Stimulated activated CD4-positive, alpha-beta T cell treated with anti-CD3 and anti-CD28 coated beads, Interleukin-4, amount 100 ng/mL, for 4 hours (primary cell): ENCODE measurements at places on chromosomes 11 and 22.

DNA sequence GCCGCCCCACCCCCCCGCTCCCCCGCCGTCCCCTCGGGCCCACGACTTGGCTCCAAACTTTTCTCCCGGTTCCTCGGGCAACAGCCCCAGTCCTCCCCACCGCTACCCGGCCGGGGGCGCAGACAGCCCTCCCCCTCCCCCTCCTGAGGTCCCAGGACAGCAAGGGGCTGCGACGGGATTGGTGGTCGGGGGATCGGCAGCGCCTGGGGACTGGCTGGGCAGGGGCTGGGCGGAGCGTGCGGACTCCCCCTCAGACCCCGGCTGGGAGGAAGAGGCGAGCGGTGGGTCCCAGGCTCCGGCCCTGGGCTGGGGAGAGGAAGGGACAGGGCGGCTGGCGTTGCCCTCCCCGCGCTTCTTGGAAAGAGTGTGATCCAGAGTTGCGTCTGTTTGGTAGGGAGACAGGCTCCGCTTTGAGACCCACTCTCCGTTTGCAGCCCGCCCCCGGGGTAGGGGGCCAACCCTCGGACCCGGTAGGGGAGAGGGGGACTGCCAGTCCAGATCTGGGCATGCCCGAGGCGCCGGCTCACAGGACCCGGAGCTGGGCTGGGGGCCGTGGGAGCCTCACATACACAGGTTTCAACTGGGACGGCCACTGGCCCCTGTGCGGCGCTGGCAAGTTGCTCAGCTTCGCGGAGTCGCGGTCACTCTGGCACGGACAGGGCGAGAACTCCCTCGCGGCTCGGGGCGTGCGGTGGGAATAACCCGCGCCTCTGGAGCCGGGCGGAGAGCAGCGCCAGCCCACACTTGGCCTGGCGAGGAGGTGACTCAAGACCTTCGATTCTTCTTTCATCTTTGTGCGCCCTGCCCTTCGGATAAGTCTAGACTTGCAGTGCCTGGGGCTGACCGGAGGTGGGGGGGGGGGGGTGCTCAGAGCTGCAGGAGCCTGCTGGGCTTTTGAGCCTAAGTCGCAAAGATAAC is 999 bp downstream of the TSKU start:
- DNase-seq, result no peak

DNA sequence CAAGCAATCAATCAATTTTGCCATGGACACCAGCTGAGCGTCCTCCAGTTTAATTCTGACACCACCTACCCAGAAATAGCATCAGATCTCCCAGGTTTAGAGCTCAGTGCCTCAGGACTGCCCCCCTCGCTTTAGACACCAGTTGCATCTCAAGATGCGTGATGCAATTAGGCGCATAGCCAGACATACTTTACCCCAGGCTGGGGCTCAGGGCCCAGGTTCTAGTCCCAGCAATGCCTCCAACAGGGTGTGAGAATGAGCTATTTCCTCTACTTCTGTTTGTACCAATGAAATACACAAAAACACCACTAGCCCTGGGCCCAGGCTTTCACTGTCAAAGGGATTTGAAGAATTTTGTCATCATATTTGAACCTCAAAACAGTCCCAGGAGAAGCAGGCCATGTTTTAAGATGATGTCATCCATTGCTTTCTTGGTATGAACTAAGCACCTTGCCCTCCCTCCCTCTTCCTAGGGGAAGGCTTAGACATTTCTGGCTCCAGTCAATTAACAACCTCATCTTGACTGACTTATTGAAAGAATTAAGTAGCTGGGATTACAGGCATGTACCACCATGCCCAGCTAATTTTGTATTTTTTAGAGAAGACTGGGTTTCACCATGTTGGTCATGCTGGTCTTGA is 61.5 kb upstream of the INCENP start:
- no peak for DNase-seq

DNA sequence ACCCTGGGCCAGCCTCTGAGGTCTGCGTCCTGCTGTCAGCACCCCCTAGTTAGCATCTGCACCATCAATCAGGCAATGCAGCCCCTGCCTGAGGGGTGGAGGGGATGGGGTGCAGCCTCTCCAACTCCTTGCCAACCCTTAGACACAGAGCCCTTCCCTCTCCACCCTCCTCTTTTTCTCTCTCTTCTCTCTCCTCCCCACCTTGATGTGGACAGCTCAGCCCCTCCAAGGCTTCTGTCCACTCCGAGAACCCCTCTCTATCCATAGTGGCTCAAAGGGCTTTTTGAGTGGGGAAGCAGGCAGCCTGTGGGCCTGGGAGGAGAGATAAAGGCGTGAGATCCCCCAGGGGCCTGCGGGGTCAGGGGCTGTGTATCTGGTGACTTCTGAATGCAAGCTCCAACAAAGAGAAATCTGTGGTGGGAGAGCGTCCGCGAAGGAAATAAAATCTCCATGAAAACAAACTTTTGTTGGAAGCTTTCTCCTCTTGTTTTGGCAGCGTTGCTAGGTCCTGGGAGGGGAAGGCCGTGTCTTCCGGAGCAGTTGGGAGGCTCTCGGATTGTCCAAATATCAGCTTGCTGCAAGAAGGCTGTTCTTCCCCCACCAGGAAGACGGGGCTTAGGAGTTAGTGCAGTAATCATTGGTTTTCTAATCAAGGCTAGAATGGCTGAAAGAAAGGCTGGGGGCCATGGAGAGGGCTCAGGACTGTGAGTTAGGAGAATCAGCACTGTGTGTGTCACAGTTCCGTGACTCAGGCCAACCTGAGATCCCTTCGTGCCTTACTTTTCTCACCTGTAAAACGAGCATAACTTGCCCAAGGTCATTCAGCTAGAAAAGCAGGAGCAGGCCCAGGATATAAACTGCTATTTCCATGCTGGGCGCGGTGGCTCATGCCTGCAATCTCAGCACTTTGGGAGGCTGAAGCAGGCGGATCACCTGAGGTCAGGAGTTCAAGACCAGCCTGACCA is 50.3 kb downstream of the PKNOX2 start:
- DNase-seq, result no peak

DNA sequence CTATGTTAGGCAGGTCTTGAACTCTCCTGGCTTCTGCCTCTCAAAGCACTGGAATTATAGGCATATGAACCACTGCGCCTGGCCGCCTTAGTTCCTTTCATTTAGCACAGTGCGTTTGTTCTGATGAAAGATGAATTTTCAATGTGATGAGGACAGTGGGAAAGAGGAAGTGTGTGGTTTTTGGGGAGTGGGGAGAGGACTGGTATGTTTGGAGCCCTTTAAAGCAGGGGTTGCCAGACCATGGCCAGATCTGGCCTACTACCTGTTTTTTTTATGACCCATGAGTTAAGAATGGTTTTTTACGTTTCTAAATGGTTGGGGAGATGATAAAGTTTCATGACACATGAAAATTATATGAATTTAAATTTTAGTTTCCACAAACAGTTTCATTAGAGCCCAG is 12.5 kb downstream of the ATXN10 start:
- DNase-seq, result no peak

DNA sequence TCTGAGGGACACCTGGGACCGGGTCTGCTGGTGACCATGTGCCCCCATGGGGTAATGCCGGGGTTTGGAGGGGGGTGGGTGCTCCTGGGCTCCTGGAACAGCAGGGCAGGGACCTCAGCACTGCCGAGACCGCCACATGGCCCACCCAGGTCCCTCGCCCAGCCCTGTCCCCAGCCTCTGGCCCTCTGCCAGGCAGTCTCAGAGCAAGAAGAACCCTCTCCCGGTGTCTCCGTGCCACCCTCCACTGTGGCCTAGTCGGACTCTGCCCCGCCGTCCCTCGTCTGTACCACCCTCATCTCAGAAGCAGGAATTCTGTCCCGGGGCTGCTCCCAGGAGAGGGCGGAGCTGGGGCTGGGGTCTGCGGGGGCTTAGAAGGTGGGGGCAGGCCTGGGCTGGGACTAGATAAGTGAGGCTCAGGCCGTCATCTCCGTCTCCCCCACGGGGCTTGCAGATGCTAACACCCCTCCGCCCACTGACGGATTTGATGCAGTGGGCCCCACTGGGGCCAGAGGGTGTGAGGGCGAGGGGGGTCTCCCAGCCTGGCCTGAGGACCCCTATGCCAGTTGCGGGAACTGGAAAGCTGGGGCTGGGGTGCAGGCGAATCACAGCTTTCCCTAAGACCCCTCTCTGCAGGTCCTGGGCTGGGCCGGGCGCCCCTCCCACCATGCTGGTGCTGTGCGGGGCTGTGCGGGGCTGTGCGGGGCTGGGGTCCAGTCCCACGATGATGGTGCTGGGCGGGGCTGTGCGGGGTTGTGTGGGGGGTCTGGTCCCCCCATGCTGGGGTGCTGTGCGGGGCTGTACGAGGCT is 1.1 kb downstream of the MUC5AC start:
- no peak for DNase-seq

GRCh38 chr11:100874203-100874602 is 187.1 kb downstream of the ARHGAP42 start:
- DNase-seq, result no peak

DNA sequence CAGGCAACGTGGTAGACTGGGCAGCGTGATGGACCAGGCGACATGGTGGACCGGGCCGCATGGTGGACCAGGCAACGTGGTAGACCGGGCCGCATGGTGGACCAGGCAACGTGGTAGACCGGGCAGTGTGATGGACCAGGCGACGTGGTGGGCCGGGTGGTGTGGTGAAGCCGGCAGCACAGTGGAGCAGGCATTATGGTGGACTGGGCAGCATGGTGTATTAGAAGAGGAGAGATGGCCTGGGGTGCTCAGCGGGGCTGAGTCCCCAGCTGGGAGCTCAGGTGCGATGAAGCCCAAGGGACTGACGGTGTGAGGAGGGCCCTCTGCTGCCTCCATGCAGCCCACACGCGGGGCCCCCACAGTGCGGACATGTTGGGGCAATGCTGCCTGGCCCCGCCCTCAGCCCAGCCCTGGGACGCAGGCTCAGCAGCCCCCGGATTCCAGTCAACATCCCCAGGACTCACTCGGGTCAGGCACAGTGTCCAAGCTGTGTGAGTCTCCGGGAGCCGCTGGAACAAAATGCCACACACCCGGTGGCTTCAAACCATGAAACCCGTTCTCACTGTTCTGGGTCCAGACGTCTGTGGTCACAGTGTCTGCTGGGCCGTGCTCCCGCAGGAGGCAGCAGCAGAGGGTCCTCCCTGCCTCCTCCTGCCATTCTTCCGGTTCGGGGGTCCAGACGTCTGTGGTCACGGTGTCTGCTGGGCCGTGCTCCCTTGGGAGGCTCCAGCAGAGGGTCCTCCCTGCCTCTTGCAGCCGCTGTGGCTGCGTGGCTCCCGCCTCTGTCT is 1084.9 kb downstream of the BRD1 start:
- no peak for DNase-seq

- peak; percentile 64 for DNase-seq
These were observed 72.4 kb downstream of the ZNRF3 start for GRCh38 chr22:28955817-28956216.

- DNase-seq, result no peak
These were observed 57.9 kb downstream of the UVRAG start for GRCh38 chr11:75872887-75873416.

DNA sequence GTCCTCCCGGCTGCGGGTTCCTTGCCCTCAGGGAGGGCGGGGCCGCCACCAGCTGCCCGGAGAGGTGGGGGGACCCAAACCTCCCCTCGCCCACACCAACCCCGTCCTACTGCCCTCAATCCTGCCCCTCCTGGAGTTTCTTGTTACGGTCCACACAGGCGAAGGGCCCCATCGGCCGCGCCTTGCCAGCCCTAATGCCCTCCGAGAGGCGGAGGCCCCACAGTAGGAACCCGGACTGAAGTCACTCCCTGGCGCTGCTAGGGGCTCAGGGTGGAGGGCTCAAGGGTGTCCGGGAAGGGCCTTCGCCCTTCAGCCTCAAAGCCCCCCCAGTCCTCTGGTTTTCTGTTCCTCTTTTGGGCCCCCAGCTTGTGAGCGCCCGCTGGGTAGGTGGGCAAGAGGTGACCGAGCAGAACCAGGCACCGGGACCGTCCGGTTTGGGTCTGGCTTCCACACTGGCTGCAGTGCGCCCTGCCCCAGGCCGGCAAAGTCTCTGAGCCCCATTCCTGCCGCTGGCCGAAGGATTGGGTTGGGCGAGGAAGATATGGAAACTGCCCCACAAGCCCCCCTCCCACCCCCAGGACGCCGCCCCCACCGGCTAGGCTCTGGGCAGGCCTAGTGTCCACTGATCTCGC is 24.5 kb downstream of the DUSP8 start:
- no peak for DNase-seq

GRCh38 chr11:76629116-76629852 is 41.3 kb downstream of the LRRC32 start:
- DNase-seq, result peak; percentile 8

- no peak for DNase-seq
These were observed 1168.1 kb downstream of the LRRC4C start for GRCh38 chr11:40291329-40291728.

- DNase-seq, result no peak
These were observed 126.0 kb upstream of the TTC12 start for GRCh38 chr11:113188371-113188834.

- DNase-seq, result no peak
These were observed 269.3 kb upstream of the ANO3 start for GRCh38 chr11:26062660-26063059.

DNA sequence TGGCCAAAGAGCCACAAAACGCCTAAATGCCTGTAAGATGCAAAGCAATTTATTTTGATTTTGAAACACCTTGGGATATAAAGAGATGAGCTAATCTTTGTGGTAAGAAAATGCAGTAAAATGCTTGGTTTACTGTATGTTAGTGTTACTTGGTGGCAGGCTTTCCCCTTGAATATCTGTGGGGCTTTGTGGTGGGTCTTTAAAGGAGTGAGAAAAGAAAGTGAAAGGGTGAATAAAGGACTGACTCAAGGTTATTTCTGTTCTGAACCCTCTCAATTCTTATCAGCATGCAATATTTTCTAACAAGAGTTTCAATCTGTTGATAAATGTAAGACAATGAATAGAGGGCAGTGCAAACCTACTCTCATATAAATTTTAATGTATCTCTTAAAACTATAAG is 1555.9 kb upstream of the RAG2 start:
- no peak for DNase-seq

- no peak for DNase-seq
These were observed 442.2 kb downstream of the BUD13 start for GRCh38 chr11:116330439-116331185.

GRCh38 chr11:73281201-73281741 is 9.1 kb downstream of the P2RY6 start:
- DNase-seq, result no peak

- no peak for DNase-seq
These were observed 32.2 kb upstream of the SLC22A12 start for GRCh38 chr11:64558869-64559268.

DNA sequence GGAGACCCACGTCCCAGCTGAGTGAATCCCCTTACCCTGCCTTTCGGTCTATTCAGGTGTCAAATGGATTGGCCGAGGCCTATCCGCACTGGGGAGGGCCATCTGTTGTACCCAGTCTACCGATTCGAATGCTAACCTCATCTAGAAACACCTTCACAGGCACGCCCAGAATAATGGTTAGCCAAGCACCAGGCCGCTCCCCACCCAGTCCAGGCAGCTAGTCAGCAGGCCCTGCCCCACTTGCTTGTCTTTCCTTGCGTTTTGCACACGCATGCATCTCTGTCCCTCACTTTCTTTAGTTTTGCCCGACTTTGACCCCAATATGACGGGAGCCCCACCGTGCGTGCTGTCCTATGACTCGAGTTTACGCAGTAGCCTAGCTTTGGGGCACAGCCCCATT is 31.7 kb downstream of the PARVB start:
- no peak for DNase-seq

DNA sequence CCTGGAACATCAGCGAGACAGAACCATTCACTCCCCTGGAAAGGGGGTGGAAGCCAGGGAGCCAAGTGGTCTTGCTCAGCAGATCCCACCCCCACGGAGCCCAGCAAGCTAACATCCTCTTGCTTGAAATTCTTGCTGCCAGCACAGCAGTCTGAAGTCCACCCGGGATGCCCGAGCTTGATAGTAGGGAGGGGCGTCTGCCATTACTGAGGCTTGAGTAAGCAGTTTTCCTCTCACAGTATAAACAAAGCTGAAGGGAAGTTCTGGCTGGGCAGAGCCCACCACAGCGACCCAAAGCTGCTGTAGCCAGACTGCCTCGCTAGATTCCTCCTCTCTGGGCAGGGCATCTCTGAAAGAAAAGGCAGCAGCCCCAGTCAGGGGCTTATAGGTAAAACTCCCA is 764.8 kb upstream of the LUZP2 start:
- no peak for DNase-seq
